ENCODE measurements at places on chromosomes 5 and 9.

GRCh38 chr5:126268697-126269315 lies 154.4 kb upstream of the GRAMD2B start:
- no peak for DNase-seq

DNA sequence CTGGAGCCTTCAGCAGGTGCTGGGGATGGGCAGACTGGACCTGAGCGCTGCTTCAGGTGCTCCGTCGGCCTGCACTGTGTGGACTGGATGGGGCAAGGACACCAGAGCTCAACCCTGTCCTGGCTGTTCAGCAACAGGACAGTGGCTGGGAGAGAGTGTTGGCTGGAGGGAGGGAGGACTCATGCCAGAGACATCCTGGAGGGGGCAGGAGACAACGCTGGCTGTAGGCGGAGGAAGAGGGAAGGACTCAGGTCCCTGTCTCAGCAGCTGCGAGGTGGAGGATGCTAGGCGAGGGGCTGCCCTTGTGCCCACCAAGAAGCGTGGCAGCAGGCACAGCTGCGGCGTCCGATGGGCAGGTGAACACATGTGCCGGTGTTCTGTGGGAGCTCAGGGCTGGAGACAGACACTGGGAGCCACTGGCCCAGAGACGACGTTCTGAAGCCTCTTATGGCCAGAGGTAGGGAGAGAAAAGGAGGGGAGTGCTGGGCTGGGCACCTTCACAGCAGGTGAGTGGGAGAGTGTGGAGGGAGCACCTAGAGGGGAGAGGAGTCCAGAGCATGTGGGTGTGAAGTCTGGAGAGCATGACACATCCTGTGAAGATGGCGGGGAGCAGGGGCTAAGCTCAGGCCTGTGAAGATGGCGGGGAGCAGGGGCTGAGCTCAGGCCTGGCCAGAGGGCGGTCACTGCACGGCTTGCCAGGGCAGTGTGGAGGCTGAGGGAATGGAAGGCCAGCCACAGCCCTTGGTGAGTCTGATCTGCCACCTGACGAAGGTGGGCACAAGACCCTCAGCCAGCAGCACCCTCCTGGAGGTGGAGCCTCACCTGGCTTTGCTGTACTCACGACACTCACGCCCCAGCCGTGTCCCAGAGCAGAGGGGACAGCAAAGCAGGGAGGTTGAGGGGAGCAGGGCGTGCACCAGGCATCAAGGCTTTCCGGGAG lies 79.1 kb upstream of the FCN1 start:
- no peak for DNase-seq

DNA sequence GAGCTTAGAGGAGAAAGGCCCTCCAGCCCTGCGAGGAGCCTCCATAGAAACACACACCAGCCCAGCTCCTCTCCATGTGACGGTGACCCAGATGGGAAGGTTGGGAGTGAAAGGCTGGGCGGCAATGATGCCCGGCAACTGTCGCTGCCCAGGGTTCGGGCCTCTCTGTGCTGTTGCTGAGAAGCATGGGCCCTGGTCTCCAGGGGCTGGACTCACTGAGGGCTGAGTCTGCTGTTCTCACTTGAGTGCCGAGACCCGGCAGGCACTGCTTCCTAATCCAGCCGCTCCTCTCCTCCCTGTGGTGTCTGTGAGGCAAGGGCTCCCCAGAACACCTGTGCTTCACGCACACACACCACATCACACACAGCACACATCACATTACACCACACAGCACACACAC lies 493.6 kb downstream of the GADD45G start:
- DNase-seq = no peak

DNA sequence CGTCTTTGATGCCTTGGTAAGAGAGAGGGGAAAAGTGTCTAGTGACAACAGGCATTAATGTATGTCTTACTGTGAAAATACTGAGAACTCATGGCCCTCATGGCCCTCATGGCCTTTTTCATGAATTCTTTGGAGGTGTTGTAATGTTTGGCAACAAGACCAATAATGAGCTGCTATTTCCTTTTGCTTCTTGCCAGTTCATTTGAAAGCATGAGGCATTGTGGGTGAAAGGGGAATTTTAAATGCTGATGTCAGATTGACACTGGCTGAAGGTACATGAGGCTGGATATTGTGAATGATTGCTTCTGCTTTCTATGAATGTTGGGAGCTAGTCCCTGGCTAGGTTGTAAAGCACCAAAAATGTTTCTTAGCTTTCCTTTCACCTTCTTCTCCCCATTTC lies 79.2 kb downstream of the DOCK2 start:
- no peak for DNase-seq

- no peak for DNase-seq
Observed at GRCh38 chr9:113176803-113177202, 26.0 kb downstream of the SLC31A2 start.

DNA sequence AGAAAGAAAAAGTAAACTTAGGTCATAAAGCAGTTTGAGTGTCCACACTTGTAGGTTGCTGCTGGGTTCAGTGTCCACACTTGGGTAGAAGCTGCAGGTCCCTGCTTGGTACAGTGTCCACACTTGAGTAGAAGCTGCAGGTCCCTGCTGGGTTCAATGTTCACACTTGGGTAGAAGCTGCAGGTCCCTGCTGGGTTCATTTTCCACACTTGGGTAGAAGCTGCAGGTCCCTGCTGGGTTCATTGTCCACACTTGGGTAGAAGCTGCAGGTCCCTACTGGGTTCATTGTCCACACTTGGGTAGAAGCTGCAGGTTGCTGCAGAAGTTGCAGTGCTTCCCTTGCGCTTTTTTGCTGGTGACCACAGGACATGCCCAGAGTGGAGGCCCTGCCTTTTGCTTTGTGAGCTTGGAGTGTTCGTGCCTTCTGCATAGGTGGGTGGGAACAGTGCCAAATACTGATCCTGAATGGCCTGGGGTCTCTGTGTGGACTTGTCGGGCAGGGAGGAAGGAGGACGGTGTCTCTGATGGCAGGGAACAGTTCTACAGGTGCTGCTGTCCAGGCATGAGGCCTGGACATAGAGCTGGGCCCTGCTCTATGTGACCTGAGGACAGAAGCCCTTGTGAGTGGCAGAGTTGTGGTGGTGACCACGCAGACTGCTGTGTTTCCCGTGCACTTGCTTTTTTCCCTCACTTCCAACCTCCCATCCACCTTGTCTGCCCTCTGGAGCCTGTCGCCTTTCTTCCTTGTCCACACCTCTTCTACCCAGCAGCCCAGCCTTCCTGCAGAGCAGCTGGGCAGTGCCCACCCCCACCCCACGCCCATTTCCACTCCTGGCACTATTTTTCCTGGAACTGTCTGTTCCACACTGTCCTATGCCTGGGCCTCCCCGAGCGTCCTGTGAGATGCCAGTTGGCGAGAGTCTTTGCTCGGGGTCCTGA lies 120.8 kb downstream of the EHMT1 start:
- DNase-seq = no peak

GRCh38 chr5:133147815-133148567 lies 96.2 kb downstream of the HSPA4 start:
- DNase-seq = no peak

GRCh38 chr9:13291718-13292117 lies 12.2 kb upstream of the MPDZ start:
- DNase-seq = no peak

DNA sequence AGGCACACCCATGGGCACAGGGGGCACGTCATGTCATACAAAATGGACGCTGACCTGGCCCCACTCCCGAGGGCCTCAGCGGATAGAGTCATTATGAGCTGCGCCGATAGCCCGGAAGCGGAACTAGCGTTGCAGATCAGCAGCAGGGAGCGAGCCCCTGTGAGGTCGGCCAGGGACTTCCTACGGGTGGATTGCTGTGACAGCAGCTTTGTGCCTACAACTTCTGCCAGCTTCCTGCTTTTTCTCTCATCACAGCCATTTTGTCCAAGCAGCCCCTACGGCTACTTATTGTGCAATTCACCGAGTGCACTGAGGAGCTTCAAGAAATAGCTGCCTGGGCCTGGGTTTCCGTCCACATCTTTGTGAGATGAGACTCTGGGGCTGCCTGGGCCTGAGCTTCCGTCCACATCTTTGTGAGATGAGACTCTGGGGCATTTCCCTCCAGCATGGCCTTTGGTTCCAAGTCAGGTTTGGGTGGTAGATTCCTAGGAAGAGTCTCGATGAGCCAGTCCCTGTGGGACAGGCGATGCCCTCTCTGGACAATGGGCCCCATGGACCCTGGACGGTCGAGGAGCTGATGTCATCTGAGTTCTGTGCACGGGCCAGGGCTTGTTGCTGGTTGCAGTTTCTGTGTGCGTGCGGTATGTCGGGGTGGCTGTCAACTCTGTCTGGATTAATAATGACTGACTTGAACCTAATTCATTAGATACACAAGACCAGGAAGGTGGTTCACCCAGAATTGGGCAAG lies 67.0 kb upstream of the GNE start:
- no peak for DNase-seq

DNA sequence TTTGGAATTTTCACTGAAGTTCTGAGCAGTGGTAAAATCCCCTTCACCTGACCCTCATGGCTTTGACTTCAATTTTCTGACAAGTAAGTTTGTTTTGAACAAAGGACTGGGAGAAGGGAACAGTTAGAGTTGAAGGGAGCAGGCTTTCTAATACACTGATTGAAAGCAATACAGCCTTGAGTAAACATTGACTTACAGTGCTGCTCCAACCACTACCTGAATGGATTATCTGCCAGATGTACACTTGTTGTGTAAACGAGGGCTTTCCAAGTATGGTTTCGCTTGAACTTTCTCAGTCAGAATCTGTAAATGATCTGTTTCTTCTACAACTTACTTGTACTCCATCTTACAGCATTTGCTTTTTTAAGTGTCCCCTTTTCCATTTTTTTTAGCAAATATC lies 1414.9 kb upstream of the NUDT12 start:
- DNase-seq = no peak

- no peak for DNase-seq
Observed at GRCh38 chr5:161778796-161779195, 69.1 kb upstream of the GABRA1 start.

DNA sequence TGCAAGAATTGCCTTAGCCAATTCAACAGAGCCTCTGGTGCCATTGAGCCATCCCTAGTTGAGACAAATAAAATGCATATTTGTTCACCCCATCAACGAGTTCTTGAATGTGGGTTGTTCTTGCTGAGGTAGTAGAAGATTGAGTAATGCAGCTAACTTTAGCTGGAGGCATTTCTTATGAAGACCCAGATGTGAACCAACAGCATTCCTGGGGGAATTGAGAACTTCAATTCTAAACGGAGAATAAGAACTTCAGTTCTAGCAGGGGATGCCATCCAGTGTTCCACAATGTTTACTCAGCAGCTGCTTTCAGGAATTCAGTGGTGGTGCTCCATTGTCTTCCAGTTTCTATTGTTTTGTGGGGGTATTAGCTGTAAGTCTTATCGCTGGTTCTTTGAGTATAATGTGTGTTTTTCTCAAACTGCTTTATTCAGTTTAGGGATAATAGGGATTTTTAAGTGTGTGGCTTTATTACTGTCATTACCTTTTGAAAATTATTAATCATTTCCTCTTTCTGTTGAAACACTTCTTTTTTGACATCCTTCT lies 1968.2 kb upstream of the NUDT12 start:
- DNase-seq = no peak

DNA sequence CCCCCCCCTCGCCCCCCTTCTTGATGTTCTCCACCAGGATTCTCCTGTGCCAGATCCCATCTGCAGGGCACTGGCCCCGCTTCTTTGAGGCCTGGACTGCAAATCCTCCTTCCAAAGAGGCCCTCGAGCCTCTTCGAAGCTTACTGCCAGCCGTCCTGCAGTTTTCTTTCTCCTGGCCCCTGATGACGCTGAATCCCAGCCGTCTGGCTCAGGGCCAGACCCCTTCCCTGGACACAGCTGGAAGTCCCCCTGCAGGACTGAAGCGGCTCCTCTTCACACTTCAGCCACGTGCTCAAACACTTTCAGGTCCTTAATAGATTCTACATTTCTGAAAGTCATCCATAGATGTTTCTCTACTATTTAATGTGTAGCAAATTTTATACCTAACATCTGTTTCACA lies 121.5 kb downstream of the EHMT1 start:
- DNase-seq = peak; percentile 80

DNA sequence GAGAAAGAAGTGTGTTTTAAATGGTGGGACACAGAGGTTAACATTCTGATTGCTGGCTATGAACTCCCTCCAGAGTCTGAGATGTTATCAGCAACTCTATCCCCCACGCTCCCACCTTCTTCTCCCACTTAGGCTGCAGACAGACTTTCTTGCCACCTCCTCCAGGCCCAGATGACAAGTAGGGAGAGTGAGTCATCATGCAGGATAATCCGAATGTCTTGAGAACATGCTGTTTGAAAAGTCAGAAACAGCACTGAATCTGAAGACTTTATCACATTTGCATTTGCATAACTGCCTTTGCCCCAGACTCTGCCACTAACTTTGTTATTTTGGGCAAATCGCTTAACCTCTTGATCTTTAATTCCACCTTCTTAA lies 139.8 kb downstream of the ESM1 start:
- no peak for DNase-seq

GRCh38 chr9:76465442-76466298 lies 6.7 kb downstream of the GCNT1 start:
- no peak for DNase-seq

DNA sequence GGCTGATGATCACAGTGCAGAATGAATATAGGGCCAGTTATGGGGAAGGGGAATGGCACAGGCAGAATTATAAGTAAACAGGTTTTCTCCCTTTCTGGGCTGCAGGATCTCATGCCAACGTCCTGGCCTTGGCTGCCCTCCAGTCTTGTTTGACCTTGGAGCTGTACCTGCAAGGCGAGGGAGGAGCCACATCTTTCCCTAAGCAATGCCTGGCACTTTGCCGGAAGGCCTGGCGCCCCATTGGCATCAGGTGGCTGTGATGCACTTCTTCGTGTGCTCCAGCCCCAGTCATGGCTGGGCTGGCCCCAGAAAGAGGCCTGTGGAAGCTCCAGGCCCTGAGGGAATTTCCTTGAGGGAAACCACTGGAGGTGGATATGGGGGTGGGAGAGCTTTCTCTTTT lies 16.7 kb upstream of the IQGAP2 start:
- no peak for DNase-seq

- no peak for DNase-seq
Observed at GRCh38 chr9:93821307-93821703, 133.8 kb downstream of the BARX1 start.

DNA sequence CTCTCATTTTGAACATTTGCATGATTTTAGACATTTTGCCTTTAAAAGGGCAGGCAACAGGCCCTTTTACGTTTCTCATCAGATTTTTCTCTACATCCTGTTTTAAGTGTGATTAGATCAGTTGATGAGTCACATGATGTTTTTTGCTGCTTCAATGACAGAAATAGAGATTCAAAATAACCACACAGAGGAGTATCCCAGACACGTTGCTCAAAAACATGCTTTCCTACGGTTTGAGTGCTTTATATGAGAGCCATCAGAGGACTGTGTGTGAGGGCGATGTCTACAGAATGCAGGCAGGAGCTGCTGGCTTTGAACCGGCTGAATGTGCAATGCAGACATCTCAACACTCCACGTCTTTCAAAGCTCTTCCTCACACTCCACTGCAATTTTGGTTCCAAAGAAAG lies 42.1 kb downstream of the OTULIN start:
- DNase-seq = no peak

Data from smooth muscle cell of the brain vasculature (primary cell).